ENCODE measurements at places on chromosomes 7 and 10. TPM values are rescaled to one million over a fixed set of nuclear protein-coding genes. Genes with fewer than 3 reads are reported as not detected.

GRCh38 chr10:116716381-116716780 lies 26.0 kb downstream of the HSPA12A start:
- DNase-seq = no peak

CALHM1 gene
- not detected for total RNA-seq

GRCh38 chr7:27922907-27923641 lies 183.1 kb downstream of the TAX1BP1 start:
- DNase-seq = no peak

- DNase-seq = no peak
Observed at GRCh38 chr10:117427356-117427755, 52.1 kb upstream of the PDZD8 start.

GRCh38 chr7:44286182-44286617 lies 39.2 kb downstream of the CAMK2B start:
- DNase-seq = peak; percentile 11

DNAH11 gene
- 0.47 TPM for total RNA-seq

- DNase-seq = no peak
Observed at GRCh38 chr10:8305876-8306652, 251.6 kb downstream of the GATA3 start.

MXI1 gene
- total RNA-seq = 112 TPM

SPDYE2 gene
- total RNA-seq = not detected

DNA sequence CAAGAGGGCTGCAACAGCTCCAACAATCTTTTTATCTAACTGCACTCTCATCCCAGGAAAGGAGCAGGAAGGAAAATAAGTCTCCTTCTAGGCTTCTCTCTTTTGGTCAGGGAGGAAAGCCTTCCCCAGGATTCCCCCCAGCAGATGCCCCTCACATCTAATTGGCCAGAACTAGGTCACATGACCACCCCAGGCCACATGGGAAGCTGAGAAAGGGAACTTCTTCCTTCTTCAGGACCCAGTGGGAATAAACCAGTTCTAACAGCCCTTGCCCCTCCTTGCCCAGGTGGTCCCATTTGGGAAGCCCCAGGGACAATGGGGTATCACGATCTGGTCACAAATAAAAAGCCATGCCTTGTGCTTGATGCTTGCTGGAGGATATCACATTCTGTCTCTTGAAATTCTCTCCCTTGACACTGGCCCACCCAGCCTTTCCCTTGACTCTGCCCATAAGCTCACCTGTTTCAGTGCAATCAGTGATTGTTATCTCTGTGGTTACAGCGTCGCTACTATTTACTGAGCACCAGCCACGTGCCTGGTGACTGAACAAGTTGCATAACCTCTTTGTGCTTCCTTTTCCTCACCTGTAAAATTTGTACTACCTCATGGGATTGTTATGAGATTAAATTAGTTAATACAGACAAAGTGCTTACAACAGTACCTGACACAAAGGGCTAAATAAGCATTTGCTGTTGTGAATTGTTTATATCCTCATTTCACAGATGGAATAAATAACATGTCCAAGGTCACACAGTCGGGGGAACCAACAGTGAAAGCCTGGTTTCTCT lies 9.0 kb upstream of the TACR2 start:
- peak; percentile 60 for DNase-seq

MMRN2 gene
- 5.7 TPM for total RNA-seq

C10orf88 gene
- total RNA-seq = 7.4 TPM

DNA sequence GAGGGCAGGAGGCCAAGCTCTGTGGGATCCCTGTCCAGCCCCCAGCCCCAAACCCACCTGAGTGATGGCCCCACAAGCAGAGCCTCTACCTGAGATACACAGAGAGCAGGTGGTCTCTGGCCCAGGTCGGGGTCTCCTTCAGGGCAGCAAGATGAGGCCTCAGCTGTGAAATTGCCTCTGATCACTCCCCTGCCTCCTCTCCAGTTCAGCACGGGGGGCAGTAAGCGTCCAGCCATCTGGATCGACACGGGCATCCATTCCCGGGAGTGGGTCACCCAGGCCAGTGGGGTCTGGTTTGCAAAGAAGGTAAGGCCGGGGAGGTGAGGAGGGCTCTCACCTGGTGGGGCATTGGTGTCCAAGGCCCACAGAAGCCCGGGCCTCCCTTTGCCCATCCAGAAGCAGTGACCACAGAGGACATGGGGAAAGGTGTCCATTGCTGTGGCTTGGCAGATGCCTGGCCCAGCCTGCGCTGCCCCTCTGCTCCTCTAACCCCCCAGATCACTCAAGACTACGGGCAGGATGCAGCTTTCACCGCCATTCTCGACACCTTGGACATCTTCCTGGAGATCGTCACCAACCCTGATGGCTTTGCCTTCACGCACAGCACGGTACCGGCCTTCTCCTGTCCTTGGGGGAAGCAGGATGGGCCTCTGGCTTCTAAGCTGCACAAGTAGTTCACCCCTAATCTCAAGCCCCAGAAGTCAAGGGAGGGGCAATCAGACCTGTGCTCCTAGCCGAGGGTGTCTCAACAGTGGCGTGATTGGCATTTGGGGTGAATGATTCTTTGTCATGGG lies 3.1 kb downstream of the CPA1 start:
- DNase-seq = no peak

GRCh38 chr7:128855559-128855958 lies 7.1 kb upstream of the ATP6V1F start:
- DNase-seq = no peak

PTPRN2 gene
- 28.0 TPM for total RNA-seq

DNA sequence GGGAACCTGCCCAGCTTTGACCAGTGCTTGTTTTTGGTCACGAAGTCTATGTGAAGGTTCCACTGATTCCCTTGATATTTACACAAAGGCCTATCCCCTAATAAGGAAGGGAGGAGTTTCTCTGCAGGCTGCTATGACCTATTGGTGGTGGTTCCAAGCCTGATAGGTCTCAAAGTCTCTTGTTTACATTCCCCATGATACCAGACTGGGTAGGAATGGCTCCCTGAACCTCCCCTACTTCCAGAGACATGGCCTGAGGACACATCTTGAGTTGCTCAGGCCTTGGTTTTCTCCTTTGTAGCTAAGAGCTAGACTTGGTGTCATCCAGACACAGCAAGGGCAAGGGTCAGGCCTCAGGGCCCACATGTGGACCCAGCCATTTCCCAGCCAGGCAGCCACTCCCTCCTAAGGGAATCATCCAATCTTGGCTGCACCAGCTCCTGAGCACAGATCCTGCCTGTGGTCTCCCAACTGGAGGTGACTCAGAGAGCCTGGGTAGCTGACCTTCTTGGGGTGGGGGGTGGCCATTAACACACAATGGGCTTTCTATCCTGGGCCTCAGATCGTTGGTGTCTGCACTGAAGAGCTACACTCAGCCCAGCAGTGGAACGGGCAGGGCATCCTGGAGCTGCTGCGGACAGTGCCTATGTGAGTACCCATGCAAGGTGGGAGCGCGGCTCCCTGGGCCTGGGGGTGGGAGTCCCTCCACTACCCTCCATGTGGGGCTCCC lies 51.0 kb upstream of the TRIM8 start:
- DNase-seq = no peak

ANKRD61 gene
- not detected for total RNA-seq

TCAF2 gene
- total RNA-seq = 1.3 TPM

EPHB6 gene
- 8.7 TPM for total RNA-seq

CALML3 gene
- total RNA-seq = not detected

DNA sequence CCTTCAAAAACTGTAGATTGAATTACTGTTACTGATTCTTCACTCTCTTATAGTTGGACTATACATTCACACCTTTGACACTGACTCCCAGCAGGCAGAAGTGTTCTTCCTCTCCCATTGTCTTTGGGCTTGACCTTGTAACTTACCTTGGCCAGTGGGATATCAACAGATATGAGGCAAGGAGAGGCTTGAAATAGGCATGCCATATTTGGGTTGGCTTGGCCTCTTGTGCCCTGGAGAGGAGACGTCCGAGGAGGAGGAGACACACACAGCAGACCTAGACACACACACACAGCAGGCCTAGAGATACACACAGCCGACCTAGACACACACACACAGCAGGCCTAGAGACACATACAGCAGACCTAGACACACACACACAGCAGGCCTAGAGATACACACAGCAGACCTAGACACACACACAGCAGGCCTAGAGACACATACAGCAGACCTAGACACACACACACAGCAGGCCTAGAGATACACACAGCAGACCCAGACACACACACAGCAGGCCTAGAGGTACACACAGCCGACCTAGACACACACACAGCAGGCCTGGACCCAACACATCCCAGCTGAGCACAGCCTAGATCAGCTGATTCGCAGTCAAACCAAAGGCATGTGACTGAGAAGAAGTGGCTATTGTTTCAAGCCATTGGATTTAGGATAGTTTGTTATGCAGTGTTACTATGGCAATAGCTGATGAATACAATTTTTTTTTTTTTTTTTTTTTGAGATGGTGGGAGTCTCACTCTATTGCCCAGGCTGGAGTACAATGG lies 12.5 kb upstream of the GNA12 start:
- no peak for DNase-seq

ZPBP gene
- total RNA-seq = not detected

DNA sequence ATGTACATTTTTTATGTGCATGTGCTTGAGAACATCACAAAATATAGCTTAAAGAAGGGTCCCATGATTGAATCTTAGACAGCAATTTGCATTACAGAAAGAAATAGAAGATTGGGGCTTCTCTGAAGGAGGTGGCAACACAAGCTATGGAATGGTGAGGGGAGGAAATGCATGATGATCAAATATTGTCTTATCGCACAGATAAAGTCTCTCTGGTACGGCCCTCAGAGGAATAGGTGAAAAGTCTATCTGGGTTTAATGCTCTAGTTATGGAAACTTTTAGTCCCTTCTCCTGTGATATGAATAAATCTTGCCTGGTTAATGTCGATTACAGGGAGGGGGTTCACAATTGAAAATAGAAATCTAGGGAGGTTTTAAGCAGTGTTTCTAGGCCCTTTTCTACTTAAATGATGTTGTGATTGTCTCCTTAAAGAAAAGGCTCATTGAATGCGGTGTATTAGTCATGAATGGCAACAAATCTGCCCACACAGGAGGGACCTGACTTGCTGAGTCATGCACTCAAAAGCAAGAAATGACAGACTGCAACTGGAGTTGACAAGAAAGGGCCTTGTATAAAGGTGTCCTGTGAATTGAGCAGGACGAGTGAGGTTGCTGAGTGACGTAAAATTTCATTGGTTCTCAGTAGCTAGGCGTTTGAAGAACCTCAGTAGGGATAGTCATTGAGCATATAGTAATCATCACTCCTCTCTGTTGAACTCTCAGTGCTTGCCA lies 133.4 kb upstream of the CSTF2T start:
- no peak for DNase-seq

GRCh38 chr10:1392127-1392526 lies 335.9 kb downstream of the WDR37 start:
- no peak for DNase-seq

MICU1 gene
- total RNA-seq = 38.6 TPM

ZNF438 gene
- total RNA-seq = 12.3 TPM

- peak; percentile 53 for DNase-seq
Observed at GRCh38 chr10:63083904-63084689, 49.0 kb upstream of the NRBF2 start.

Measured in mucosa of descending colon (tissue), 3 donors.